ENCODE measurements at places on chromosomes 6 and 20. TPM values are rescaled to one million over a fixed set of nuclear protein-coding genes. Genes with fewer than 3 reads are reported as not detected.

Gene AGPAT4
- total RNA-seq, result 19.7 TPM

GRCh38 chr20:4730780-4731179 is 9.1 kb downstream of the PRND start:
- H3K36me3 ChIP-seq, result no peaks in the 10 kb centered on the region
- peaks cover 8% of the 10 kb centered on the region for H3K4me1 ChIP-seq
- H3K4me3 ChIP-seq, result no peak overlapping the region
- no peaks in the 10 kb centered on the region for H3K27me3 ChIP-seq

DNA sequence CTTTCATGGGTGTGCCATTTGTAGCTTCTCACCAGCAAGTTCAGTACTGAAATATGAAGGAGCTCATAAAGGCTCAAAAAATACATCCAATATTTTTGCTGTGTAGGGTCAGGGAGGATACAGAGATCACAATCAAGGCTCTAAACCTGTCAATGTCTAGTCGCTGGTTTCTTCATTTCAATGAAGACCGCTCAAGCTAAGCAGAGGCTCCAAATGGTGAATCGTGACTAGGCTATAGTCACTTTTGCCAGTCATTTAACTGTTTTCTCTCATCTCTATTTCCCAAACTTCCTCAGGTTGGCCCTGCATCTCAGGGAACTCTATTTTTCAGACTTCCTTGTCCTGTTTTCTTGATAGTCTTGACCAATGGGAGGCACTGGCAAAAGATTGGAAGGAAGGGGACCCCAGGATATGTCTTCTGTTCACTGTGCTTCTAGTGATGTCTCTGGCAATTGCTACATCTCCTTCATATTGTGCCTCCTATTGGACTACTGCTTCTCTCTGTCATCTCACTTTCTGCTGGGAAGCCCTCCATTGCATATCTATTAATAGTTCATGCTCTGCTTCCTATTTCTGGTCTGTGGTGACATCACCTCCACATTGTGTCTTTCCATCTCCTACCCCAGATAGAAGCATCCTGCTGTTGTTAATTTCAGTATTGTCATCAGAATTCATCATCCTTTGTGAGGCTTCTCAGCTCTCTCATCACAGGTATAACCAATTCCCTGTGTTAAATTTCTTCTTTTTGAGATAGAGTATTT is 87.7 kb upstream of the FAM184A start:
- no peaks in the 10 kb centered on the region for H3K27me3 ChIP-seq
- H3K4me3 ChIP-seq, result no peak overlapping the region
- H3K36me3 ChIP-seq, result no peaks in the 10 kb centered on the region
- no peak for DNase-seq

DNA sequence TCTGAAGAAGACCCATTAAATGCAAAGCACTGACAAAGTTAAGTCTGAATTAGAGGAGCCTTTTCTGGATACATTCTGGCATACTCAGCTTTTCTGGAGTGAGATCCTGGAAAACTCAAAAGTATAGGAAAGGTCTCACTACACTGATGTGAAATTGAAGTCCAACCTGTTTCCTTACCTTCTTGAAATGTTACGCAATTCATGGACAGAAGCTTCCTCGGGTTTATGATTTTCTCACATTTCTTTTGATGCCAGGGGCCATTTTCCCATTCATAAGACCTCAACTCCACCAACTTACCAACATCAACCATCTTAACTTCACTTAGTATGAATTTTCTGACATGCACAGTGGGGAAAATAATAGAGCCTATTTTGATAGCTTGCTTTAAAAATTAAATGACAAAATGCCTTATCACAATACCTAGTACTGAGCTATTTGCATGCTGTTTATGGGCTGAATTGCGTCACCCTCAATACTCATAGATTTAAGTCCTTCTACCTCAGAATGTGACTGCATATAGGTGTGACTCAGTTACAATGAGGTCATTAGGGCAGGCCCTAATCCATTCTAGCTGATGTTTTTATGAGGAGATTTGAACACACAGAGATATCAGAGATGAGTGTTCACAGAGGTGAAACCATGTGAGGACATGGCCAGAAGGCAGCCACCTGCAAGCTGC is 73.4 kb upstream of the RAB32 start:
- H3K4me3 ChIP-seq, result no peak overlapping the region
- H3K4me1 ChIP-seq, result no peaks in the 10 kb centered on the region
- H3K36me3 ChIP-seq, result no peaks in the 10 kb centered on the region
- DNase-seq, result no peak
- no peak overlapping the region for H3K27ac ChIP-seq
- H3K27me3 ChIP-seq, result no peaks in the 10 kb centered on the region

DNA sequence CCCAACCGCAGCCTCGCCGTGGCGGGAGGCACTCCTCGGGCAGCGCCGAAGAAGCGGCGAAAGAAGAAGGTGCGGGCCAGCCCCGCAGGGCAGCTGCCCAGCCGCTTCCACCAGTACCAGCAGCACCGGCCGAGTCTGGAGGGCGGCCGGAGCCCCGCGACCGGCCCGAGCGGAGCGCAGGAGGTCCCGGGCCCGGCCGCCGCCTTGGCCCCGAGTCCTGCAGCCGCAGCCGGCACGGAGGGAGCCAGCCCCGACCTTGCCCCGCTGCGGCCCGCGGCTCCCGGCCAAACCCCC is 525 bp downstream of the PNRC1 start:
- peak overlapping the region; percentile 100 for H3K27ac ChIP-seq
- peaks cover 28% of the 10 kb centered on the region for H3K36me3 ChIP-seq
- H3K4me3 ChIP-seq, result peak overlapping the region; percentile 96
- peaks cover 41% of the 10 kb centered on the region for H3K4me1 ChIP-seq
- no peaks in the 10 kb centered on the region for H3K27me3 ChIP-seq
- no peak for DNase-seq

GRCh38 chr6:16789329-16790038 is 28.2 kb upstream of the ATXN1 start:
- H3K4me3 ChIP-seq, result no peak overlapping the region
- H3K27ac ChIP-seq, result no peak overlapping the region

GRCh38 chr6:7390226-7390878 is 744 bp downstream of the RIOK1 start:
- H3K27ac ChIP-seq, result peak overlapping the region; percentile 90
- no peak for DNase-seq
- peaks cover 23% of the 10 kb centered on the region for H3K36me3 ChIP-seq
- H3K4me1 ChIP-seq, result peaks cover 24% of the 10 kb centered on the region
- peak overlapping the region; percentile 76 for H3K4me3 ChIP-seq

Gene VWA7
- 4.2 TPM for total RNA-seq

- H3K4me3 ChIP-seq, result peak overlapping the region; percentile 49
- H3K27me3 ChIP-seq, result no peaks in the 10 kb centered on the region
- peak; percentile 78 for DNase-seq
- H3K36me3 ChIP-seq, result no peaks in the 10 kb centered on the region
- H3K27ac ChIP-seq, result peak overlapping the region; percentile 64
Observed at GRCh38 chr6:150418827-150419594, 50.2 kb downstream of the IYD start.

DNA sequence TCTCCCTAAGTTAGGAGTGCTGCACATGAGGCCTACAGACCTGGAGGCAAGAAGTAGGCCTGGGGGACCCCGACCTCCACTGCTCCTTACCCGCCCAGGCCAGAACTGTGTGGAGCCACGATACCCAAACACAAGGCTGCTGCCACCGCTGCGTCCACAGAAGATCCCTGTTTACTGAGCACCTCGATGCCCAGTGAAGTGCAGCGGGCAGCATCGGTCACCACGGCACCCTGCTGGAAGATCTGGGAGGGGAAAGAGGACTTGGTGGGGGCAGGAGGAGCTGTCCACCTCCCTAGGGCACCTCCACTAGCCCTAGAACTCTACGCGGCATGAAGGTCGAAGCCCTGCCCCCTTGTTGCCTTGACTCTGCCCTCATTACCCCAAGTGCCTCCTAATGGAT is 9.9 kb downstream of the GGT7 start:
- peaks cover 7% of the 10 kb centered on the region for H3K4me1 ChIP-seq
- no peak overlapping the region for H3K27ac ChIP-seq
- peaks cover 17% of the 10 kb centered on the region for H3K36me3 ChIP-seq
- H3K4me3 ChIP-seq, result no peak overlapping the region
- H3K27me3 ChIP-seq, result no peaks in the 10 kb centered on the region
- no peak for DNase-seq

Gene MUC21
- 3.8 TPM for total RNA-seq

DNA sequence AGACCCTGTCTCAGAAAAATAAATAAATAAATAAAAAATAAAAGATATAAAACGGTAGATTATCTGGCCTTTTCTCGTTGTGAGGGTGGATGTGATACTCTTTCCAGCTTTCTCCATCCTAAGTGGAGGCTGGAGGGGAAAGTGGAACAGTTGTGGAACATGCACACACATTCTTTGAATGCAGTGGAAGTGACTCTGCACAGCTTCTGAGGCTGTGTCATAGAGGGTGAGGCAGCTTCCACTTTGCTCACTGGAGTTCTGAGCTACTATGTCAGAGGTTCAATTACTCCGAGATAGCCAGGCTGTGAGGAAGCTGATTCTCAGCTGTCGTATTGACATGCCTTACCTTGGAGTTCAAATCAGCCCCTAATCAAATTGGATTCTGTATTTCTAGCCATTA is 82.2 kb downstream of the CHMP4B start:
- H3K4me1 ChIP-seq, result no peaks in the 10 kb centered on the region
- DNase-seq, result no peak
- no peaks in the 10 kb centered on the region for H3K36me3 ChIP-seq
- H3K27me3 ChIP-seq, result no peaks in the 10 kb centered on the region
- no peak overlapping the region for H3K4me3 ChIP-seq
- no peak overlapping the region for H3K27ac ChIP-seq

Gene GNRH2
- total RNA-seq, result not detected

- no peaks in the 10 kb centered on the region for H3K36me3 ChIP-seq
- H3K4me3 ChIP-seq, result no peak overlapping the region
- H3K4me1 ChIP-seq, result no peaks in the 10 kb centered on the region
- no peaks in the 10 kb centered on the region for H3K27me3 ChIP-seq
- no peak for DNase-seq
Observed at GRCh38 chr6:132085731-132086130, 134.6 kb upstream of the CCN2 start.

GRCh38 chr6:156313037-156313436 is 464.1 kb upstream of the ARID1B start:
- H3K4me1 ChIP-seq, result no peaks in the 10 kb centered on the region
- H3K27me3 ChIP-seq, result no peaks in the 10 kb centered on the region
- DNase-seq, result no peak
- no peak overlapping the region for H3K4me3 ChIP-seq
- no peaks in the 10 kb centered on the region for H3K36me3 ChIP-seq

Gene SLC22A7
- total RNA-seq, result not detected

Gene KIF25
- total RNA-seq, result 0.56 TPM

All from lower lobe of right lung (tissue), 2 donors.